ENCODE measurements at places on chromosomes 6 and 20.

- no peak for DNase-seq
Measured at GRCh38 chr20:45429618-45430017, 13.7 kb downstream of the PIGT start.

DNA sequence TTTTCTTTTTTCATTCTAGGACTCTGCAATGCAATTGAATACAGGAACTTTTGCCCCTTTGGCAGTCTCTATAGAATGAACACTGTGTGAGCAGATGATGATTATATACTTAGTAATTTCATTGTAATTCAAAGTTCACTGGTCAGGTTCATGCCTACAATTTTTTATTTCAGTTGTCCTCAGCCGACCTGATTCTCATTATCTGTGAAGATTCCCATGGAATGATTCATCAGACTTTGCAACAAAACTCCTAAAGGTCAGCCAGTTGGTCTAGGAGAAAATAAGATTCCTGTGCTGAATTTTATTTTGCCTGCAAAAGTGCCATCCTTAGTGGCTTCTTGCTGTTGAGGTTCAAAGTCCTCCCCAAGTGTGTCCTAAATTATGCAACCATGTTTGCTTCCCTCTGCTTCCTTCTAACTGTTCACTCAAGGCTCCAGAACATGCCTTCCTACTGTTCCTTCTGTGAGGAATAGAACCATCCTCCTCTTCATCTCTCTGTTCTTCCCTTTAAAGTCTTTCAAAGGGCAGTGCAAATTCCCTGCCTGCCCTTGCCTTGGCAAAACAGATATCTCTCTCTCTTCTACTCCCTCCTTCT lies 194.2 kb upstream of the CNR1 start:
- no peak for DNase-seq

DNA sequence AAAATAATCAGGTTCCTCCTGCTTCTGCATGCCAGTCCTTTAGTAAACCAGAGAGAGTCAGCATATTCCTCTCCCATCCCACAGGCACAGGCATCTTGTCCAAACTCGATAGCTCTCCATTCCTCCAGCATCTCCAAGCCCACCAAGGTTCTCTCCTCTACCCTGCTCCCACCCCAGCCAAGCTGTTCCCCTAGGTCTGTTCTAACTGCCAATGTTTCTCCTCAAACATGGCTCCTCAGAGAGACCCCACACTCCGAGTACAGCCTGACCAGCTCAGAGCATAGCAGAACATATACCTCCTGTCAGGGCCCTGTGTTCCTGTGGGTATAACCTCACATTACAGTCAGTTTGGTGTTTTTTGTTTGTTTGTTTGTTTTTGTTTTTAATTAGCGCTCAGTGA lies 177.8 kb downstream of the VEGFA start:
- DNase-seq: no peak

- DNase-seq: no peak
Measured at GRCh38 chr20:33522256-33522820, 32.4 kb downstream of the CBFA2T2 start.

GRCh38 chr6:36195471-36196112 lies 952 bp upstream of the BRPF3 start:
- DNase-seq: no peak

- no peak for DNase-seq
Measured at GRCh38 chr6:32397252-32397920, 9.6 kb downstream of the BTNL2 start.

All from AML-193 (cell line).